Dorsolateral prefrontal cortex (tissue), 122 donors: ENCODE measurements at places on chromosomes 12 and 14. TPM values are rescaled to one million over a fixed set of nuclear protein-coding genes. Genes with fewer than 3 reads are reported as not detected.

Gene SDSL
- total RNA-seq: 7.7 TPM

Gene PAX9
- not detected for total RNA-seq

Gene HCAR3
- not detected for total RNA-seq

Gene AKAP5
- total RNA-seq: 21.5 TPM

Gene CCDC197
- not detected for total RNA-seq

Gene ITGA7
- 89.3 TPM for total RNA-seq

Gene SOAT2
- 0.35 TPM for total RNA-seq

Gene KLRG1
- 11.0 TPM for total RNA-seq

Gene IGFBP6
- total RNA-seq: 16.7 TPM

Gene NACA
- total RNA-seq: 381 TPM

Gene GPR68
- 4.7 TPM for total RNA-seq

Gene MSRB3
- total RNA-seq: 40.2 TPM

Gene LGR5
- 3.2 TPM for total RNA-seq

Gene FBXO34
- 64.8 TPM for total RNA-seq

Gene RHOJ
- 11.1 TPM for total RNA-seq

Gene DEGS2
- total RNA-seq: 11.1 TPM

Gene HRK
- 9.5 TPM for total RNA-seq

Gene WNK1
- 381 TPM for total RNA-seq

Gene TMEM229B
- total RNA-seq: 19.8 TPM

Gene LPAR5
- 4.1 TPM for total RNA-seq

Gene PDE3A
- total RNA-seq: 7.9 TPM

Gene KRT78
- not detected for total RNA-seq

Gene AGAP2
- 221 TPM for total RNA-seq

Gene B3GNT4
- 10.9 TPM for total RNA-seq

Gene FRMD6
- total RNA-seq: 12.5 TPM

Gene PZP
- 0.11 TPM for total RNA-seq

Gene ABHD4
- 20.0 TPM for total RNA-seq

Gene REC8
- total RNA-seq: 31.5 TPM

Gene DPY19L2
- 42.0 TPM for total RNA-seq

Gene GALNT9
- total RNA-seq: 74.4 TPM

Gene LRP1-AS
- total RNA-seq: not detected

Gene IKZF4
- 18.2 TPM for total RNA-seq

Gene EML1
- 44.4 TPM for total RNA-seq

Gene MUCL1
- total RNA-seq: not detected

Gene RPS6KA5
- 41.2 TPM for total RNA-seq

Gene SAMD15
- 3.4 TPM for total RNA-seq

Gene PTPRO
- total RNA-seq: 17.7 TPM

Gene LTBP2
- 3.6 TPM for total RNA-seq

Gene TAS2R46
- total RNA-seq: 1.8 TPM

Gene ATF7IP
- total RNA-seq: 61.3 TPM

Gene ACOT6
- 0.74 TPM for total RNA-seq

Gene ZNF891
- 8.3 TPM for total RNA-seq

Gene OR6C4
- total RNA-seq: not detected

Gene TTC9
- total RNA-seq: 12.4 TPM

Gene TAS2R13
- total RNA-seq: 3.8 TPM

Gene ANKS1B
- 352 TPM for total RNA-seq
